Endodermal cell (in vitro differentiated cells): ENCODE measurements at places on chromosomes 5 and 9. TPM values are rescaled to one million over a fixed set of nuclear protein-coding genes. Genes with fewer than 3 reads are reported as not detected.

- no peak overlapping the region for H3K4me3 ChIP-seq
- DNase-seq: no peak
- H3K4me1 ChIP-seq: no peaks in the 10 kb centered on the region
- H3K27ac ChIP-seq: peak overlapping the region; percentile 42
- no peaks in the 10 kb centered on the region for H3K36me3 ChIP-seq
- H3K27me3 ChIP-seq: no peaks in the 10 kb centered on the region
These were observed 189.0 kb downstream of the HCN1 start for GRCh38 chr5:45507178-45507577.

DNA sequence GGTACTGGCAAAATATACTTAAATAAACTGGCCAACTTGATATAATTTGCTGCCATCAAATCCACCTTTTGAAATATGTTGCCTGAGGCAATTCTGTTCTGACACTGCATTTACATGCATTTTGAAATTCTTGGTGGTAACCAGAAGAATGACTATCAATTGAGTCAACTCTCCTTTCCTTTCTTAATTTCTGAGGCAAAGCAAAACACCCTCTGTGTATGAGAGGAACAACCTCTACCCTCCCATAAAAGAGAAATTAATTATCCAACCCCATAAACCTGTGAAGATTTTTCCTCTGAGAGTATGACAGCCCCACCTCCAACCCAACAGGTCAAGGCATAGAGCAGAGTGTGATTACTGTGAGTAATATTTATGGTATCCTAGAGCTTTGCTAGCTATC, 286.8 kb downstream of the NR2F1-AS1 start:
- no peak overlapping the region for H3K27ac ChIP-seq
- no peak for DNase-seq
- no peaks in the 10 kb centered on the region for H3K27me3 ChIP-seq

DNA sequence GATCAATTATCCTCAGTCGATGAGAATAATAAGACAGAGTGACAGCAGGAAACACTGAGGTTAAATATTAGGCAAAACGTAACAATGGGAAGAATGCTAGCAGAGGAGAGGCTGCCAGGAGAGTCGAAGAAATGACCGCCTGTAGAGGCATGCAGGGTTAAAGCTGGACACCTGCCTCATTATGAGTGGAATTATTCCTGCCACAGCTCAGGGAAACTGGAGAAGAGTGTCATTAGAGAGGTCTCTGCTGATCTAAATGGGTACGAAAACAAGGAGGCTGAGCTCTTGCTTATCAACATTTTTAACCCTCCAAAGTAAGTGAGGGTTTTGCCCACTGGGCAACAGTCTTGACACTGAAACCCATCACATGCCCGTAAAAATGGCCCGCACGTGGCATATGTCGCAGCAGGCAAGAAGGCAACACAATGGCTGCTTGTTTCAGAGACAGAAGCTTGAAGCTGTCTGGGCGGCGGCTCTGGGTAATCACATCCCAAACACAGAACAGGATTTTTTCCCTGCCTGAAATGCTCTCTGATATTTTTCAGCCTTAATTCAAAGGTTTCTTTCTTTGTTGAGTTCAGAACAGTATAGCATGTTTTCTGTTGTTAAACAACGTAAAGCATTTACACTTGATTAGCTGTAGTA, 118.7 kb downstream of the MED27 start:
- no peaks in the 10 kb centered on the region for H3K27me3 ChIP-seq
- H3K4me1 ChIP-seq: peaks cover 10% of the 10 kb centered on the region
- H3K27ac ChIP-seq: peak overlapping the region; percentile 61
- DNase-seq: no peak
- H3K4me3 ChIP-seq: no peak overlapping the region

GRCh38 chr5:1510151-1510561, 13.6 kb downstream of the LPCAT1 start:
- peaks cover 2% of the 10 kb centered on the region for H3K36me3 ChIP-seq
- no peak overlapping the region for H3K27ac ChIP-seq
- H3K4me1 ChIP-seq: no peaks in the 10 kb centered on the region
- H3K4me3 ChIP-seq: no peak overlapping the region
- peak; percentile 22 for DNase-seq

- H3K4me1 ChIP-seq: no peaks in the 10 kb centered on the region
- H3K4me3 ChIP-seq: no peak overlapping the region
- no peaks in the 10 kb centered on the region for H3K27me3 ChIP-seq
- DNase-seq: no peak
- no peaks in the 10 kb centered on the region for H3K36me3 ChIP-seq
- H3K27ac ChIP-seq: no peak overlapping the region
These were observed 547.6 kb upstream of the WWC1 start for GRCh38 chr5:167743695-167744464.

- H3K36me3 ChIP-seq: no peaks in the 10 kb centered on the region
- peak; percentile 63 for DNase-seq
These were observed 115.6 kb downstream of the CETN3 start for GRCh38 chr5:90293931-90294330.

GRCh38 chr9:91032121-91032531, 230.5 kb downstream of the SYK start:
- H3K27me3 ChIP-seq: no peaks in the 10 kb centered on the region
- DNase-seq: no peak
- H3K36me3 ChIP-seq: no peaks in the 10 kb centered on the region
- H3K4me3 ChIP-seq: no peak overlapping the region

The BRIX1 gene
- 21.7 to 58.3 TPM (median 54.7 TPM) in 3 replicates for total RNA-seq

The LRRC70 gene
- total RNA-seq: 1.4 to 2.6 TPM (median 1.6 TPM) in 3 replicates

The PHYHD1 gene
- total RNA-seq: 15.5 and 18.0 TPM in 2 replicates

The LSM11 gene
- total RNA-seq: 4.3 to 12.0 TPM (median 4.5 TPM) in 3 replicates

The ETF1 gene
- 66.7 to 110 TPM (median 106 TPM) in 3 replicates for total RNA-seq

The CKS2 gene
- total RNA-seq: 163 and 186 TPM in 2 replicates

The SCAI gene
- total RNA-seq: 31.7 to 34.7 TPM (median 34.6 TPM) in 3 replicates

The SCGB3A2 gene
- total RNA-seq: 18.7 and 28.8 TPM in 2 replicates

The HSD17B3 gene
- 0.40 and 0.41 TPM in 2 replicates for total RNA-seq
